Activated CD4-positive, alpha-beta T cell treated with anti-CD3 and anti-CD28 coated beads for 36 hours (primary cell): ENCODE measurements at places on chromosomes 3 and 15.

DNA sequence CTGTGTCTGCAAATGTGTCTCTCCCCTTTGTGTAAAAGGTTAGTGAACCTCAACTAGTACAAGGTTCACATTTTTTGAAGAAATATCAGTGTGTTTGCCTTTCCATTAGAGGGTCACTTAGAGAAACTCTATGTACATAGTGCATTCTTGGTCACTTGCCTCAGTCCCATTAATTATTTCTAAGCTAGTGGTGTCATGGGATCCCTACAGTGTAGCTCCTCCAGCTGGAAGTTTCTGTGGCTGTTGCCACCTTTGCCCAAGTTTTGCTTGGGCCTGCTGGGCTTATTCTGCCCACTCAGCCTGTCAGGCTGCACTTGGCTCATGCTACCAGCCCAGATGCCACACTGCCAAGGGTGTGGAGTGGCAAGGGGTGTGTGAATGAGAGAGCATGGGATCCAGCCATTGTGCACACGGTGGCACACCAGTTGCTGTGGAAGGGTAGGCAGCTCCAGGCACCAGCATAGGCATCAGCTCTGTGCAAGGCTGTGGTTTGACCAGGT is 161.7 kb downstream of the ARPP21 start:
- DNase-seq: no peak

- DNase-seq: no peak
Observed at GRCh38 chr3:19540464-19540863, 392.2 kb downstream of the KCNH8 start.

DNA sequence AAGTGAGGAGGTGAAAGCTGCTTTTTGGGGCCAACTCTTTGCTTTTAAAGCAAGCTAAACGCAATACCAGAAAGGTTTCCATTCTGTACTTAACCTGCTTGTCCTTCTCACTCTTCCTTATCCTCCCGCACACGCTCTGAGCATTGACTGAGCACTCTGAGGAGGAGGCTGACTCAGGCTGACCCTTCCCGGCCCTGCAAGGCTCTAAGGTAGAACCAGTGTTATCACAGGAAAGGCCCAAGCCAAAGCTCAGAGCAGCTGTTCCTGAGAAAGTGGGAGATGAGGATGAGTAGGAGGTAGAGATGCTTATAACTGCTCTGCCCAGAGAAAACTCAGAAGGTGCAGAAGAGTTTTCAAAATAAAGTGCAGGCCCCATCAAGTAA is 2.3 kb downstream of the B3GNT5 start:
- DNase-seq: peak; percentile 36

GRCh38 chr3:117537949-117538348 is 828.4 kb downstream of the TUSC7 start:
- DNase-seq: no peak

DNA sequence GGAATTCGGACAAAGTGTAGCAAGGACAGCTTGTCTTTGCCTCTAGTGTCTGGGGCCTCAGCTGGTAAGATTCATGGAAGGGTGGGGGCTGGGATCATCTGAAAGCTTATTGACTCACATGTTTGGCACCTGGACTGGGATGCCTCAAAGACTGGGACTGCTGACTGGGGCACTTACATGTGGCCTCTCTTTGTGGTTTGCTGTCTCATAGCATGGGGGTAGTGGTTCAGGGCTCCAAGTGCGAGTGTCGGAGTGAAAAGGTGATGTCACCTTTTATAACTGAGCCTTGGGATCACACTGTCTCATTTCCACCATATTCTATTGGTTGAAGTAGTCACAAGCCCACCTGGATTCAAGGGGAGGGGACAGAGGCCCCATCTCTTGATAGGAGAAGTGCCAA is 6.8 kb downstream of the MFSD1 start:
- DNase-seq: peak; percentile 44

DNA sequence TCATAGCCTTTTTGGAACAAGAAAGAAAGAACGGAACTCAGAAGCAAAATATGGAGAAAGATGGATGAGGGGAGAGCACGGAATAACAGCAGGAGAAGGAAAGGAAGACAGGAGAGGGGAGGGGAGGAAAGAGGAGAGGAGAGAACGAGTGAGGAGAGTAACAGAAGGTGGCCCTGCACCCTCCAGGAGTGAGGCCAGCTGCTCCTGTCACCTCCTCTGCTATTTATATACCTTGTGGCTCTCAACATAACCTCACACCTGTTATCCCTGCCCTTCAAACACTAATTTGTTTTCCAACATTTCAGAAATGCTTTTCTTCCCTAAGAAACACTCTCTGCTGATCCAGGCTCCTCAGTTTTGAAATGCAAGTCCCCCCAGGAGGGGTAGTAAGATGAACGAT is 53.4 kb upstream of the ATP2B2 start:
- no peak for DNase-seq
